Stimulated activated CD4-positive, alpha-beta T cell treated with anti-CD3 and anti-CD28 coated beads, Interleukin-2, amount 100 ng/mL, for 48 hours (primary cell): ENCODE measurements at places on chromosomes 2 and 18.

- no peak for DNase-seq
These were observed 259.2 kb downstream of the IKZF2 start for GRCh38 chr2:212892193-212892592.

DNA sequence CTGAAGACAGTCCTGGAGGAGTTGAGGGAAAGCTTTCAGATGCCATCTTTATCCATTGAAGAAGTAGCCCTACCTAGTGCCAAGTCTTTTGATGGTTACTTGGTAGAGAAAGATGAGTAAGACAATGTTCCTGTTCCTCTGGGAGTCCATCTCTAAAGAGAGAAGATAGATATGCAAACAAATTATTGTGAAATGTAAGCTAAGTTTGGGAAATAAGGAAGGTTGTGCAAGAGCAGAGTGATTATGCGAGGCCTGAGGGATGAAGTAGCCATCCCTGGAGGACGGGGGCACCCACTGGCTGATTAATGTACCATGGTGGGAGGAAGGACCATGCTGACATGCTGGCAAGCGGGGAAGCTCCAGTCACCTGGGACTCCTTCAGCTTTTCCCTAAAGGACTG, 994 bp upstream of the DTNA start:
- DNase-seq, result no peak

- no peak for DNase-seq
These were observed 6.6 kb downstream of the EPAS1 start for GRCh38 chr2:46303822-46304221.

DNA sequence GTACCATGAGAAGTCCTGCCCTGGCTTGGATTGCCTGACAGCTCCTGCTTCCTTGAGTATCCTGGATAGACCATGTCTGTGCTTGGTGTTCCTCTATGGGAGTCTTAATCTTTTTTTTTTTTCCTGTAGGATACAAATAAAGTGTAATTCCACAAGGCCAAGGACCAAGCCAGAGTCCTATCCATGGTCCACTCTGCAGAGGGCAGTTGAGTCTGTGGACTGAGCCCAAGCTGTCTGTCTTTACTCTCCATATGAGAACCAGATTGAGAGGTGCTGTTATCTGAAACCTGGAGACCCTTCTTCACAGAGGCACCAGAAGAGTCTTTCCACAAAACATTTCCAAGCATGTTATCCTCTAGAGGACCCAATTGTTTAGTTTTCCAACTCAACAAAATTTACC, 1.4 kb upstream of the KIF3C start:
- no peak for DNase-seq

GRCh38 chr2:207113414-207113813, 52.3 kb downstream of the KLF7 start:
- DNase-seq, result no peak

- DNase-seq, result no peak
These were observed 236.1 kb downstream of the CDH20 start for GRCh38 chr18:61569176-61569892.

- DNase-seq, result peak; percentile 24
These were observed 29.8 kb downstream of the TOGARAM2 start for GRCh38 chr2:29010946-29011345.

- no peak for DNase-seq
These were observed 32.4 kb downstream of the ASB1 start for GRCh38 chr2:238459081-238459629.

- no peak for DNase-seq
These were observed 42.0 kb downstream of the RDH14 start for GRCh38 chr2:18518116-18519111.

DNA sequence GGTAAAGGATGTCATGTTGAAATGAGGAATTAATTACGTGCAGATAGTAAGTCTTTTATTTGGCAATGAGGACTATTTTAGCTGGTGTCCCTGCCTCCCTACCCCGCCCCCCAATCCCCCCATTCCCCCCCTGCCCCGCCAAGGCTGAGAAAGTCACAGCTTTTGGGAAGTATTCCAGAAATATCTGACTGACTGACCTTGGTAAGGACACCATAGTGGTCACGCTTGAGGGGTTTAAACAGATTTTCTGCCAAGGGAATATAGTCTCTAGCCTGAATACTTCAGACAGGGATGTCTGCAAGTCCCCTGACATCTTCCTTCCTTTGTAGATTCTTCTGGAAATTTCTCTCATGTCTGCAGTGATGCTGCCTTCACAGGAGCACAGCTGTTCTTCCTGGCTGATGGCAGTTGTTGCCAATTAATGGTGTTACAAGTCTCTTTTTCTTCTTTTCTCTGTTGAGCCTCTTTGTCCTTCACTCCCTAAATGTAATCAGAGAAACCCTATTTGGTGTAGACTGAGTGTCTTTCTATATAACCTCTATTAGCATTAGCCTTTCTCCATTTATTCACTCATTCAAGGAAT, 53.7 kb upstream of the MGAT5 start:
- no peak for DNase-seq

DNA sequence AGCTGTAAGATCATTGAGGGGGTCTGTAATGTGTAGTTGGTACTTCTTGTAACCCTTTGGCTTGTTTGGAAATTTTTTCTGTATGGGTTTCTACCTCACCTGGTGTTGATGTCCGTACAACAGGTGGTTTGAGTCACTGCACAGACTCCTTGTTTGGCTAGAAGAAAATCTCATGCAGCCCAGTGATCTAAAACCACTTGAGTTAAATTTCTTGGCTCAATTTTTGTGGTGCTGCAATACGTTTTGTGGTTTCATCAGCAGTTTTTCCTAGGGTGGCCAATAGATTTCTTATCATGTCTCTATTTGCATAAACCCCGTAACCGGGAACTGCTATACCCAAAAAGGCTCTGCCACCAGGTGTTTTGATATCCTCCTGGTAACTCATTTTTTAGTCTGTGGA, 43.4 kb downstream of the CERS6 start:
- DNase-seq, result no peak

DNA sequence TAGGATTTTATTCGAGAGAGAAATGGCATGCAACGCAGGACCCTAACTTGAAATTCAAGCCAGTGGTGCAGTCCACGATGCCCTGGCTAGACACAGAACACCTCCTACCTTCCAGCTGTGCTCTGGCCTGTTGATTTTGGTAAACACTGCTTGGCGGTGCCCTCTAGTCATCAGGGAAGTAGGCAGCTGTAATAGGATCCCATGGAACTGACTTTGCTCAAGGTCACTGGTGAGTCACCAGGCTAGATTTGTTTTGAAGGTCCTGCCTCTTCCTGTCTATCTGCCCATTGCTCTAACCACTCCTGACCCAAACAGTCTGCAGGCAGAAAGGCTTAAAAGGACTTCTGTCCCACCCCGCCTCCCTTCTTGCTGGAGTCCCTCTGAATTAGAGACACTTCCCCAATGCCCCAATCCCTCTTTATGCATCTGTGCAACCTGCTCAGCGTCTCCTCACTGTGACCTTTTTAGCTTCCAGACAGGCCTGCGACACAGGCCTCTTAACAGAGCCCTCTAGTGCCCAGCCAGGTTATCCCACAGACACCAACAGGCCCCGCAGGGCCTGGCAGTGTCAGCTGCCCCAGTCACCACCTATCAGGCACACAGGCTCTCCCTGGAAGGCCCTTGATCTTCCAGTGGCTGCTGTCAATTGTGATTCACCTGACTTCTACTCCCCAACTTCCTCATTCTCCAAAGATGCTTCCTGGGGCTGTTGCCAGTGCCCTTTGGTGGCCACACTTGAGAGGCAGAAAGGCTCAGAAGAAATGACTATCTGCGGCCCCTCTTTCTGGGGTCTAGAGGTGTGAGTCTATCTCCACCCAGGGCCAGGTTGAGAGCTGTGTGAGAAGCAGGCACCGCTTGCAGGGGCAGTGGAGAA, 5.2 kb downstream of the TMEM127 start:
- no peak for DNase-seq

DNA sequence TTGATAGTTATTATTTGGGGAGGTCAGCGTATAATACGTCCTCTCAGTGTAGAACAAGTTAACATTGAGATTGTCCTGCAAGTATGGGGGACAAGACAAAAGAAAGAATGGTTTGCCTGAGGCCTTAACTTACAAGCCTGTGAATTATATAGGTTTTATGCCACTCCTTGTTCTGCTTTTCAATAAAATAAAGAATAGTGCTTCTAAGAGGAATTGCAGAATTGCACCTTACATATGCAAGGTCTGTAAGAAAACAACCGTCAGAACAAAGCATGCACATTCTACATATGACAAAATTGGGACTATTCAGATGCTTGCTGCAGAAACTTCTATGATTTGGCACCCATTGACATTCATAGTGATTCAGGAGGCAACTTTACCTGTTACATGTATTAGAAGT, 785.0 kb downstream of the NR4A2 start:
- DNase-seq, result no peak

DNA sequence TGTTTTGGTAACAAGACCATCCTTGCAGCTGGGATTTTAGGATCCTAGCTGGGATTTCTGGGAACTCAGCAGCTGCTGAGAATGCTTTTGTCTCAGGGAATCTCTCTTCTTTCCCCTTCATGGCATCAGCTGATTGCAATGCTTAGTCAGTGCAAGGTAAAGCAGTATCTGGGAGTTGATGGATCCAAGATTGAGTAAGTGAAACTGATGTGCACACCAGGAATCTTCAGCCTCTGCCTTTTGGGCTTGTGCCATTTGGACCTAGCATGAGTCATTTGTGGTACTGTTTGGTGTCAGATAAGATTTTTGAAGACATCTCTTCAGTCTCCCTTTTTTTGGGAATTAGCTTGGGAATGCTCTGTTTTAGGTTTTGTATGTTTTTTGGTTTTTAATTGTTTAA, 363.3 kb upstream of the TFPI start:
- DNase-seq, result no peak

DNA sequence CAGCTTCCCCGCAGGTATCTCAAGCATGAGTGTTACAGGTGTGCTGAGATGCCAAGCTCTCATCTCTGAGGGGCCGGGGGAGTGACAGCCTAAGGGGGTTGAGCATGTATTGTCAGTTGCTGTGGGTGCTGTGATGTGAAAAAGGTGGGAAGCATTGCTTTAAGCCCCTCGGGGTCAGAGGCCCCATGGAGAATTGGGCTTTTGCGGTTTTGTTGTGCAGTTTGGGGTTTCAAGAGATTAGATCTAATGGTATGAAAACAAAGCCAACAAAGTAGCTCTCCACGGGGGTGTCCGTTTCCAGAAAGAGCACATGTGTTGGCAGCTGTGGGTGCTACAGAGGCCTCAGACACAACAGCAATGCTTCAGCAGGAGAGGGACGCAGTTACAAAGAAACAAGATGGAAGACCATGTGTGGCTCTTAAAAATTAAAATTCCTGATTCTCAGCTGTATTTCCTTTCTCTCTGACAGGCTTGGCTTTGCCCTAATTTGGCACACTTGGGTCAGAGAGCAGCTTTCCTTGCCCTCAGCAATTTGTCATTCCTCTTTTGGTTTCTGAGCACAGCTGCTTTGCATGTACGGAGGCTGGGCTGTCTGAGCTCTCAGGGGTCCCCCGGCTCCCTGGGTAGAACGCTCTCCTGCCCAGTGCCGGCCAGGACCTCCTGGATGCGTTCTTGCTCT, 69.9 kb downstream of the TMEM247 start:
- no peak for DNase-seq

GRCh38 chr2:178074123-178075005, 1.8 kb upstream of the PDE11A start:
- no peak for DNase-seq

GRCh38 chr2:27622921-27623384, 5.9 kb downstream of the CCDC121 start:
- DNase-seq, result no peak

GRCh38 chr2:221103930-221104329, 468.2 kb downstream of the EPHA4 start:
- DNase-seq, result no peak

- DNase-seq, result no peak
These were observed 82.9 kb downstream of the MSH2 start for GRCh38 chr2:47485751-47486300.

DNA sequence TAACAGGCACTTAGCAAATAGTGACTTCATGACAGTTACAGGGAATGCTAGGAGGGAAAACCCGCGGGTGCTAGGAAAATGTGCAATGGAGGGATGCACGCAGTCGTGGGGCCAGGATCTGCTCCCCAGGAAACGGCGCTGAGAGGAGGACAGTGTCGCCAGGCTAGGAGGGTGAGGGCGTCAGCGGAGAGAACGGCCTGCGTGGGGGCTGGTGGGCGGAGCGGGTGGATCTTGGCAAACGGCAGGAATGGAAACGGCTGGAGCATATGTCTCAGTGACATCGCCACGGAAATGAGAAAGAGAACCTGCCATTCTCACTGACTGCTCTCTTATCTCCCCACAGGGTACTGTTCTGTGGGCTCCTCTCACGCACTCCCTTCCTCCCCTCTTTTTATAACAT, 478.5 kb upstream of the ID2 start:
- DNase-seq, result no peak

DNA sequence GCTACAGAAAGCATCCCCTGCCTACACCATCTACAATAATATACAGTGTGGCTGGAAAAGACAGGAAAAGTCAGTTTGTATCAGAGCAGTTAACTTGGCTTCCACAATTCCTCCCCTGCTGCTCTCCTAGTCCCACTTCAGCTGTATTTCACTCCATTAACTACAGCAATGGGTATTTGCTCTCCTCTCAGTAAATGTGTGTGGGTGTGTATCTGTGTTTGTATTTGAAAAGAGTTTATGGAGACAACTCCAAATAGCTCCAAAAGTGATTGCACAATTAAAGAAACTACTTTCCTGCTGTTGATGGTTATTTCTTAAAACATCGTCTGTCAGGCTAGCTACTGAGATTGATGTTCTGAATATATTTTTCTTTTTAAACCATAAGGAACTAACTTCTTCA, 333.7 kb upstream of the FIGN start:
- no peak for DNase-seq

- no peak for DNase-seq
These were observed 14.6 kb upstream of the CDK5R2 start for GRCh38 chr2:218944759-218945404.

DNA sequence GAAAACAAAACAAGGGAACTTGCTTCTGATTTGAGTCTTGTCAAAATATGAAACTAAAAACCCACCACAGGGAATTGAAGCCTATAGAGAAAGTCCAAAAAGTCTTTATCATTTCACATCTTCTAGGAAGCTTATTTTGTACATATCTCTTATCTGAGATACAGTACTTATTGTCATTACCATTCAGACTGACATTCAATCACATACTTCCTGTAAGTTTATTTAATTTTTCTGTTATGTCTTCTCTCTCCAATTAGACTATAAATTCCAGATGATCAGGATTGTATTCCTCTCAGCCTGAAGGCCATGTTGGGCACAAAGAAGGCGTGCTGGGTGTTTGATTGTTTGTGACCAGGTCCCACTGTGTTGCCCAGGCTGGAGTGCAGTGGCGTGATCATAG, 59.2 kb downstream of the METTL4 start:
- no peak for DNase-seq

DNA sequence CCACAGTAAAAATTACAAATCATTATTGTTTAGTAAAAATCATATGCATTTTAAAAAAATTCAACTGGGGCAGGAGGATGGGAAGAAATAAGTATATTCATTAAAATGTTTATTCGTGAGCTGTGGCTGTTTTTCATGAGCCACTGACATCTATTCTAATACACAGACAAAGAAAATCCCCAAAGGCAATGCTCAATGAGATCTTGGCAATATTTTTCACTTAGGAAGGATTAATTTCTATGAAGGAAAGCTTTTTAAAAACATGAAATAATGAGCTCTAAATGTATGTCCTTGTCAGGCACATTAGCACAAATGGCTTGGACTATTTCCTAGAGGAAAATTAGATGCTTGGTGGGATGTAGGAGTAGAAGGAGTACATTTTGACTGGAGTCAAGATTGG, 262.0 kb upstream of the MMADHC start:
- DNase-seq, result no peak
